Eye (tissue), 1 donor: ENCODE measurements at places on chromosomes 6 and 20.

DNA sequence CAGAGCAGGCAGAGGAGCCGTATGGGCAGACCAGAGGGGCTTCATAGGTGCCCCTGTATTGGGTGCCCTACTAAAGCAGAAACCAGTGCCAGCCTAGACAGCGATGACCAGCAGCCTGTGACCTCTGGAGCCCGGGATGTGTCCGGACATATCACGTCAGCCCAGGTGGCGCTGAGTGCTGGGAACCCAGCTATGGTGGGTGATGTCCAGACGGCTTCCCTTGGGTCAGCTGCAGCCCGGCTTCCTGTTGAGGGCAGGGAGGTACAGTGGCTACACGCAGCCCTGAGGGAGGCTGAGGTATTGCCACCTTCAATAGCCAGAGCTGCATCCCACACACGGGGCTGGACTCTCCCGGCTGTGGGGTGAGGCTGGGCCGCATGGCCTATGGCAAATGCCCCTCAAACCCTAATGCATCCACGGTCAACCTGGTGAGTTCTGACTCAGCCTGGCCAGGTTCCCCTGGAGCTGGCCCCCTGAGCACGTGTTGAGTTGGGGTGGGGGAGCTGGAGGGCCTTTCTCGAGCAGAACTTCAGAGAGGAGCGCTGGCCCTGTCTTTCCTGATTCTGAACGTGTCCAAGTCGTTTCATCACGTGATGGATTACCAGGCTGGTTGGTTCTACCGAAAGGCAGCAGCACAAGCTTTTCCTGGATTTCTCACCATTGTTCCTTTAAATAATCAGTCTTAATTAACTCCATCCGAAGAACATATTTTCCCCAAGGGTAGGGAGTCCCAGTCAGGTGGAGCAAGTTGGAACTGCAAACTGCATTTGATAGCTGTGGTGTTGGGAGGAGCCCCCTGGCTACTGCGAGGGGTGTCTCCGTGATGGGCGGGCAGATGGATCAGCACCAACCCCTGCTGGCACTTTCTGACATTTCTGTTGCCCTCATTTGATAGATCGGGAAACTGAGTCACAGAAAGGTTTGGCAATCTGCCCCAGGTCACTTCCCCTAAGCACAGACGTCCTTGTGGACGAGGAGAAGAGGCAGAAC is 7.1 kb upstream of the MYT1 start:
- peak; percentile 19 for DNase-seq

GRCh38 chr6:100461278-100461916 is 3.3 kb downstream of the SIM1 start:
- DNase-seq, result peak; percentile 81

GRCh38 chr20:56522311-56522710 is 2.2 kb upstream of the FAM209A start:
- DNase-seq, result no peak

- peak; percentile 48 for DNase-seq
Observed at GRCh38 chr20:32674362-32674789, 635 bp upstream of the C20orf203 start.

DNA sequence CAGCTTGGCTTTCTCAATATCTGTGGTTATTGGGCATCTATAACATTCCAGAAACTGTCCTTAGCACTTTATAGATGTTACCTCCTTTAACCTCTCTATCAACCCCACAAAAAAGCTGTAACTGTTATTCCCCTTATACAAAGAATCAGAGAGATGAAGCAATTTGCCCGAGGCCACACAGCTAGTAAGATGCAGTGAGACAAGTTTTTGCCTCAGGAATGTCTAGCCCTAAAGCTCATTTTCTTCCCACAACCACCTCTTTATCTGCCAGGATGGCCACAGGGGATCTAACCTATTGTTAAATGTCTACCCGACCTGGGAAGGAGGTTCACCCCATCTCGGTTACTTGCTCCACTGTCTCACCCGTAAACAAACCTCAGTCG is 31.9 kb upstream of the TCP11 start:
- DNase-seq, result no peak

DNA sequence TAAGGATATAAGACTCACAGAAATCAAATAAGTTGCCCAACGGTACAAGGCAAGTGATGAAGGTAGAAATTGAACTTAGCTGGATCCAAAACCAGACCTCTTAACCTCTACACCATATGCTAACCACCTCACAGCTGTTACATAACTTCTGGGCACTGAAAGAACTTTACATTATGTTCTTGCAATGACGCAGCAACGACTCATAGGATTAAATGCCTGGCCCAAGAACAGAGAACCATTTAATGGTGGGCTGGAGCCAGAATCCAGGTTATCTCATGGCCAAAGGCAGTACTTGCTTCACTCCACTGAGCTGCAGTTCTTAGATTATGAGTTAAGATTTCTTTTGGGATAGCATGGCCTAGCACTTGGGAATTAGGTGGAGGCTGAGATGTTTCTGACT is 4.4 kb downstream of the TRMT6 start:
- no peak for DNase-seq

DNA sequence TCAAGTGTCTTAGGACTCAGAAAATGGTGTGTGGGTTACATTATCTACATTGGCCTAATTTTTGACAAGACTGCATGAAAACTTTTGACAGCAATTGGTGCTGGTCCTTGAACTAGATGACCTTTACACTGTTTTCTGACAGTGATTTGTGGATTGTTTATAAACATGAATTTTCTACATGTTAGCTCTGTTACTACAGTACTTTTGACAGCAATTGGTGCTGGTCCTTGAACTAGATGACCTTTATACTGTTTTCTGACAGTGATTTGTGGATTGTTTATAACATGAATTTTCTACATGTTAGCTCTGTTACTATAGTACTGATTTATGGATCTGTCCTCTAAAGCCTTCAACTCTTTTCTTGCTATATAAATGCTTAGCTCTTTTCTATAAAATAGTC is 16.7 kb downstream of the KCTD20 start:
- no peak for DNase-seq

DNA sequence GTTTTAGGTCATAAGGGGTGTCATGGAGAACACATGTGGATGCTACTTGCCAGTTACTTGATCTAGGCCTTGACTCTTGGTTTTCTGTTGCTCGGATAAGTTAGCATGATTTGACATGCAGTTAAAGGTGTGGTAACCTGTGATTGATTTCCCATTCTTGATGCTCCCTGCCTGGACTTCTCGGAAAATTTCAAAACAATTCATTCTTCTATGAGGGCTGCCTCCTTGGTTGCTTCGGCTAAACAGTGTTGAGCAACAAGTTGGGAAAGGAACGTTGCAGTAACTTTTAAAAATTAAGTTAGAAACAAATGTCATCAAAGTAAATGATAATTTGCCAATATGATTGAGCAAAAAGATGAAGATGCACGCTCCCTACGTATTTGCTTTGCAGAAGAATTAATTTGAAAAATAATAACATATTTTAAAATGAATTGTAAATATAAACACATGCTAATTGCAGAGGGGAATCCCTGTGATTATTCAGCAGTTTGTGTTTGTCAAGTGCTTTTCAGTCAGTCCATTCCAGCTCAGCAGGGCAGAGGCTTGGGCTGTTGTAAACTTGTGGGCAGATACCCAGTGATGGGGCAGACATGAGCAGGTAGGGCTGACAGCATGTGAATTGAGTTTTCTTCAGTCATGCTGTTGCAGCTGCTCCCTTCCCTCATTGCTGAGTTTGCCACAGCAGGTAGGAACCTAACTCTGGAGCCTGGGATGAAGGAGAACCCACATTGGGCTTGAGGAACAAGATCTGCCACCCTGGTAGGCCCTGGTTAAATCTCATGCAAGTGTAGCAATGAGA is 110.2 kb downstream of the ESR1 start:
- no peak for DNase-seq

DNA sequence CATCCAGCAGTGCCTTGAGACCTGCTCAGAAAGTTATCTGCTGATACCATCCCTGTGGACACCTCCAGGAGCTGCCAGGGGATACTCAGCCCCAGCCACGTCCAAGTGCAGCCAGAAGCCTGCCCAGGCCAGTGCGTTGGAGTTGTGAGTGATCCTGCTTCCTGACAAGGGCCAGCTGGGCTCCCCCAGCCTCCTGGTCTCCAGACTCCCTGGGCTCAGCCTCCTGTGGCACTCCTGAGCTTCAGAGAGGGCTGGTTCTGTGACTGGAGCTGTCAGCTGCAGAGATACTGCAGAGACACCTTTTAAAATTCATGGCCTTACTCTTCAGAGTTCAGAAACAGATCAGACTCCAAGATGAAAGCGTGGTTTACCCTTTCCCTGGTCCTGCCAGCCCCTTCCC is 515.9 kb downstream of the CD83 start:
- DNase-seq, result no peak

DNA sequence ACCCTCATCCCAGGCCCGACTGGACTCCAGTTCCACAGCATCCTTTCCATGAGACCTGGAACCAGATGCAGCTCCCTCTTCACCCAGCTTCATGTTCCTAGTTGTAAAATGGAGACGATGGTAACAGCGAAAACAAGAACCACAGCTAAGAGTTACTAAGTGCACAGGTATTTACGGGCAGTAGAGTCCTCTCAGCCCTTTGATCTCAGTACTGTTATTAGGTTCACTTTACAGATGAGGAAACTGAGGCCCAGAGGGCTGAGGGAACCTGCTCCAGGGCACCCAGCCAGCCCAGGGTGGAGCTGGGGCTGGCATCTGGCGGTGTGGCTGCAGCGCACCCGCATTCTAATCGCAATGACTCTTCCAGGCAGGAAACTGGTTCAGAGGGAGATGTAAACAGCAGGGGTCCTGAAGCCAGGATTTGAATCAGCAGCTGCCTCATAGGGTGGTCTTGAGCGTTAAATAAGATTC is 858 bp downstream of the BCAS1 start:
- no peak for DNase-seq

DNA sequence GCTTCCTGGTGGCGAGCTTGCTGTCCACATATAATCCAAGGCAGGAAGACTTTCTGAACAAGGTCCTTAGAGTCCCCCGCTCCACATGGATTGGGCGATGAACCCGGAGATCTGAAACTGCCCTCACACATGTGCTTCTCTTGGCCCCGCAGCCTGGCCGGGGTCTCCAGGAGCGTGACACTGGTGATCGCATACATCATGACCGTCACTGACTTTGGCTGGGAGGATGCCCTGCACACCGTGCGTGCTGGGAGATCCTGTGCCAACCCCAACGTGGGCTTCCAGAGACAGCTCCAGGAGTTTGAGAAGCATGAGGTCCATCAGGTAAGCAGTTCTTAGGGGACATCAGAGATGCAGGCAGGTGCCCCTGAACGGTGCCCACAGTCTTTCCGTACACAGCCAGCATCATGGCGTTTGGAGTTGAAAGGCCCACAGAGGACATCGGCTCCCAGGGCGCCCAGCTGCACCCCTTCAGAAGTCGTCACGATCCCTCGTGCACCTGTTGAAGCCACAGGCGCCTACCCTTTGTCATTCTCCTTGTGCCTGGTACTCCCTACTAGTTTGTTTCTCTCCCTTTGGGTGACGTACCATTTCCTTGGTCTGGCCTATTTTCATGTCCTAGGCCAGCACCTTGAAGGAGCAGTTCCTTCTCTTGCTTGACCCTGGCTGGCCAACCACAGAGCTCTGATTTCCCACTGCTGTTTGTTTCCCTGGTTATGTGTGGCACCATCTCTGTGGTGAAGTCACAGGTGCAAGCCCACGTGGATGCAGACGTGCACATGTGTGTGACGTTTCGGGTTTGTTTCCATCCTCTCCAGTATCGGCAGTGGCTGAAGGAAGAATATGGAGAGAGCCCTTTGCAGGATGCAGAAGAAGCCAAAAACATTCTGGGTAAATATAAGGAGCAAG is 43.3 kb upstream of the IRF4 start:
- DNase-seq, result no peak

GRCh38 chr6:129730477-129731165 is 20.6 kb upstream of the ARHGAP18 start:
- DNase-seq, result no peak

- no peak for DNase-seq
Observed at GRCh38 chr6:169271877-169272216, 18.2 kb upstream of the THBS2 start.

DNA sequence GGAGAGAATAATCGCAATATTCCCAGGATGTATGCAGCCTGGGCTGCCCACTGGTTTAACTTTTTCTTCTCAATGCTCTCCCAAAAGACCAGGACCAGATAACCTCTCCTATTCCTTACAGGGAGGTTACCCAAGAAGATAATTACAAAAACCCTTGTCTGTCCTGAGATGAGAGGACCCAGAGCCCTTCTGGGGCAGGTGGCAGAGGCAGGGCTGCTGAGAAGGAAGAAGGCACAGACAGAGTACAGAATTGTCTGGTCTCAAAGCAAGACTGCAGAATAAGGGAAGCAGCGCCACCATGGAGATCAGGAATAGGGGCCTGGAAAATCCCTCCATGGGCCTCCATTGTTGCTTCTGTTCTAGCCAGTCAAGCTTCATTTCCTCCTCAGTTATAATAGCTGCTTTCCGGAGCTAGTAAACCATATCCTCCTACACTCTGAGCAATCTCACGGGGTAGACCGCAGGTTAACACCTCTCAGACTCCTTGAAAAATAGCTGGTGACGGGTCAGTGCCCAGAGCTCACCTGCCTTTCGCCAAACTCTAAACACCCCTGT is 463 bp upstream of the HLA-DMB start:
- DNase-seq, result no peak

- DNase-seq, result no peak
Observed at GRCh38 chr20:19813846-19814640, 56.0 kb downstream of the RIN2 start.

GRCh38 chr6:84255641-84256040 is 28.2 kb upstream of the CEP162 start:
- DNase-seq, result no peak

GRCh38 chr20:63736893-63737694 is 630 bp downstream of the LIME1 start:
- DNase-seq, result no peak

DNA sequence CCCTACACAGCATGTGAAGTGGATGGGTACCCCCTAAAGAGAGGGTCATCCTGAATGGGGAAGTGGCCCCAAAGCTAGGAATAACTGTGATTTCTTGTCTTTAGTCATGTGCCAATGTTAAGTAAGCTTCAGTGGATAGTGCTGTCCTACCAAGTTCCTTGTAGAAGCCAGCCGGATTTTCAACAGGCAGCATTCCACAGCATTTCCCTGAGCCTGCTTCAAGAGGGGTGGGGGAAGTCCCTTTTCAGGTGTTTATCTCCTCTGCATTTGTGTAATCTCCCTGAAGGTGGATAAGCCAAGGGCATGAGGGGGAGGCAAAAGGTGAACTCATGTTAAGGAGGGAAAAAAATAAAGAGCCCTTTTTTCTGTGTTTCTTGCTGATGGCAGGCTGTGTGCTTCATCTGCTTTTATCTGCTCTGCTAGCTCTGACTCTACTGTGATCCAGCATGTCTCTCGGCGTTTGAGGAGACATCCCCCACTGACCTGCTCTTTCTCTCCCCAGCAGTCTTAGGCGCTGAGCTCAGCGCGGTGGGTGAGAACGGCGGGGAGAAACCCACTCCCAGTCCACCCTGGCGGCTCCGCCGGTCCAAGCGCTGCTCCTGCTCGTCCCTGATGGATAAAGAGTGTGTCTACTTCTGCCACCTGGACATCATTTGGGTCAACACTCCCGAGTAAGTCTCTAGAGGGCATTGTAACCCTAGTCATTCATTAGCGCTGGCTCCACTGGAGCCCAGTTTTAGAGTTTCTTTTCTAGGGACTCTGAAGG is 1.9 kb downstream of the EDN1 start:
- DNase-seq, result peak; percentile 57

- DNase-seq, result no peak
Observed at GRCh38 chr6:28900577-28901256, 23.1 kb downstream of the TRIM27 start.

GRCh38 chr6:46293641-46294316 is 123.0 kb upstream of the ENPP5 start:
- no peak for DNase-seq
